ENCODE measurements at places on chromosomes 6 and 20.
A peak's percentile ranks its signal among the peaks of the same experiment; 100 is the strongest.

GRCh38 chr6:150183966-150184365 is 41.1 kb downstream of the PPP1R14C start:
- DNase-seq, result no peak

- no peak for DNase-seq
Measured at GRCh38 chr6:23176883-23177282, 607.5 kb downstream of the HDGFL1 start.

DNA sequence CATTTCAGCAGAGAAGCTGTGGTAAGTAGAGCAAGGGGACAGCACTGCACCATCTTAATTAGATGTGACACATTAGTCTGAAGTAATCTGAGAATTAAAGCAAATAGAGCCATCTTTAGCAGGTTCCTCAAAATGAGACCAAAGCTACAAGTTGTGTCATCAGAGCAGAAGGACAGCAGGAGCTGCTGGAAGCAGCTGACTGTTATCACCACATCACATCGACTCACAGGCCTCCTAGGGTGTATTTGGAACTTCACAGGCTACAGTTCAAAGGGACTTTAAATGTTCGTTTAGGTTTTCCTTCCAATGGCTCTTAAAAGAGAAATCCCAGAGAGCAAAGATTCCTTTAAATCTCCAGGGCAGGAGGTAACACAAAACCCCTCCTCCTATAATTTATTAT is 69.5 kb downstream of the LCA5 start:
- DNase-seq, result no peak

DNA sequence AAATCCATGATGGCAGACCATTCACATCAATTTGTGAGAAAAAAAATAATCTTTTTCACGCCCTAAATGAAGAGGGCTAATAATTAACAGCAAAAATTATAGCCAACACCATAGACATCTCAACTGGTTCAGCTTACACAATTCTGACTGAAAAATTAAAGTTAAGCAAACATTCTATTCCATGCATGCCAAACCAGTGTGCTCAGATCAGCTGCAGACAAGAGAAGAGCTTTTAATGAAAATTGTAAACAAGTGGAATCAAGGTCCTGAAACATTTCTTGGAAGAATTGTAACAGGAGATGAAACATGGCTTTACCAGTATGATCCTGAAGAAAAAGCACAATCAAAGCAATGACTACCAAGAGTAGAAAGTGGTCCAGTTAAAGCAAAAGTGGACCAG is 710.4 kb downstream of the EPHA7 start:
- DNase-seq, result no peak

GRCh38 chr20:17395729-17396128 is 135.4 kb downstream of the BFSP1 start:
- DNase-seq, result no peak

- DNase-seq, result no peak
Measured at GRCh38 chr6:145015739-145016558, 719.4 kb downstream of the EPM2A start.

DNA sequence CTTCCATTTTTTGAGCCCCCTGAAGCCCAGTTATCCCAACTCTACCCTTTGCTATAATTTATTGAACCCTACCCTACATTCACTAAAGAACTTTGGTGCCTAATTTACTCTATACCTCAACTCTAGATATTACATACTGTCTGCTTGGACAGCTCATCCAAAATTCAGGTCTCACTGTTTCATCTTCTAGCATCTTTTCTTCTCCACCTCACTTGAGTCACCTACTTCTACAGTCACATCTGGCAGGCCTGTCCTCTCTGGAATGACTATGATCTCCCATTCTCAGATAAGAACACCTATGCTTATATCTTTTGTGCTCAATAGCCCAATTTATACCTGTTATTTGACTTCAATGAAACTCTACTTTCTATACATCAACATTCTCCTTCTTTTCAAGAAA is 58.0 kb downstream of the SHPRH start:
- no peak for DNase-seq

GRCh38 chr20:9412309-9412708 is 102.1 kb upstream of the LAMP5 start:
- DNase-seq, result no peak

- no peak for DNase-seq
Measured at GRCh38 chr6:119296036-119297035, 53.2 kb downstream of the MAN1A1 start.

DNA sequence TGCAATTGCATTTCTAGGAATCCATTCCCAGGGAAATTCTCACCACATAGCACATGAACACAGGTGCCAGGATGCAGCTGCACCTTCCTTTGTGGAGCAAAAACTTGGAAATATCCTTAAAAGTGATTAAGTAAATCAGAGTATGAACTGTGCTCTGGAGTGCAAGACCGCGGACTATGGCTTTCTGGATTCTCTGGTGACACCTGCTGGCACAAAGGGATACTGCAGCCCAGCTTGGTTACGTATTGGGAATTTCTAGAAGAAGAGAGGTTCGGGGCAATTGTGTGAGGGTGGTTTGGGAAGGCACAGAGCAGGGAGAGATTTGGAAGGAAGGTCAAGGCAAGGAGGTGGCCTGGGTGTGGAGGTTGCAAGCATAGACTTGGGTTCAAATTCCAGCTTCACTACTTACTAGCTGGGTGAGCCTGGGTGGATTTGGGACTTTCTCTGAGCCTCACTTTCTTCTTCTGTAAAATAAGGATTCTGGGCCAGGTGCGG is 15.9 kb upstream of the PEDS1 start:
- DNase-seq, result peak; percentile 88

GRCh38 chr6:22079783-22080182 is 217.1 kb downstream of the PRL start:
- DNase-seq, result no peak

DNA sequence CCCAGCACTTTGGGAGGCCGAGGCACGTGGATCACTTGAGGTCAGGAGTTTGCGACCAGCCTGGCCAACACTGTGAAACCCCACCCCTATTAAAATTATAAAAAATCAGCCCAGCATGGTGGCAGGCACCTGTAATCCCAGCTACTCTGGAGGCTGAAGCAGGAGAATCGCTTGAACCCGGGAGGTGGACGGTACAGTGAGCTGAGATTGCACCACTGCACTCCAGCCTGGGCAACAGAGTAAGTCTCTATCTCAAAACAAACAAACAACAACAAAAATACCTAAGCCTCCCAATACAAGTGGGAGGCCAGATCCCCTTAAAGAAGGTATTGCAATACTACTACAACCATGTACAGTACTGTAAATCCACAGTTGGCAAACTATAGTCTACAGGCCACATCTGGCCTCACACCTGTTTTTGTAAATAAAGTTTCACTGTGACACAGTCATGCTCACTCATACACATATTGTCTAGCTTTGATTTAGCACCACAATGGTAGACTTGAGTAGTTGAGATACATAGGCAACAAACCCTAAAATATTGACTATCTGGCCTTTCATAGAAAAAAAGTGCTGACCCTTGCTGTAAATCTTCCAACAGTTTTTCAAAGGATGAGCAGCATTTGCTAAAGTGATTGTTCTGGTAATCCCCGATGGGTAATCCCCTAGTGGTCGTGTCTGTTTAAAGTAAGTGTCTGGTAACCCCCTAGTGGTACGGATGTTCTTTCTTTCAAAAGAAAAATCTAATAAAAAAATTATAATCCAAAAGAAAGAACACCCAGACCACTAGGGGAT is 202.0 kb downstream of the RNGTT start:
- DNase-seq, result no peak

DNA sequence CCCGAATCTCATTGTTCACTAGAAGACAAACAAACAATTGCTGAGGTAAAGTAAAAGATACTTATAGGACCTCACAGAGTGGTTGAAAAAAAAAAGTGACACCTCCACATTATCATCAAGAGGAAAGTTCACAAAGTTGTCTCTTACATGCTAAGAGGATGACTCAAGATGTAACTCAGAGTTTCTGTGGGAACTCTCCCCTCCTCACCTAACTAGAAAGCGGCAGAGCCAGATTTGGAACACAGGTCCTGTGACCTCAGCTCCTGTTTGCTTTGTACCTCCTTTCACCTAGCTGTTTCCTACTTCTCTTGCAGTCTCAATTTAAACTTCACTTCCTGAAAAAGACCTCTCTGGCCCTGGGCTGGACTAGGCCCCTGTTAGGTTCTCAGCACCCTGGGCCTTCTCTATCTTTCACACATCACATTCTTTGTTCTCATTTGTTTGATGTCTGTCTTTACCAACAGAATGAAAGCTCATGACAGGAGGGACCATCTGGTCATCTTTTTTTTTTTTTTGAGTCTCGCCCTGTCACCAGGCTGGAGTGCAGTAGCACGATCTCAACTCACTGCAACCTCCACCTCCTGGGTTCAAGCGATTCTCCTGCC is 60.8 kb downstream of the CD24 start:
- DNase-seq, result no peak

DNA sequence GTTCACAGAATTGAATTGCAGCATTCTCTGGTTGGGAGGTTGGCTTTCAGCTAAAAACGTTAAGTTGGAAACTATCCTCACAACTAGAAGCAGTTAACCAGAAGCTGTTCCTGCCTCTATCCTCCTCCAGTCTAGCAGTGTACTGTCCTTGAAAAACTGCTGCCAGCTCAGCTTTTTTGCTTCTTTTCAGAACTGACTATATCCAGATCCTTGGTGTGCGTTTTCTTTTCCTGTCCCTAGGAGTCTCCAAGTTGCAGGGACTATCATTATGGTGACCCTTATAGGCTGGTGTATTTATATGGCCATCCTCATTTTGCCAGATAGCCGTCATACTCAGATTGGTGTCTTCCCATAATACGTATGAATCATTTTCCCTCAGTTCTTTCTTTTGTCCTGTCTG is 5.5 kb downstream of the ITCH start:
- DNase-seq, result no peak

- DNase-seq, result no peak
Measured at GRCh38 chr6:110813338-110814101, 1.7 kb downstream of the CDK19 start.

GRCh38 chr20:21074605-21075336 is 31.4 kb downstream of the LINC00237 start:
- no peak for DNase-seq

- no peak for DNase-seq
Measured at GRCh38 chr6:147040121-147040910, 163.9 kb upstream of the STXBP5 start.

DNA sequence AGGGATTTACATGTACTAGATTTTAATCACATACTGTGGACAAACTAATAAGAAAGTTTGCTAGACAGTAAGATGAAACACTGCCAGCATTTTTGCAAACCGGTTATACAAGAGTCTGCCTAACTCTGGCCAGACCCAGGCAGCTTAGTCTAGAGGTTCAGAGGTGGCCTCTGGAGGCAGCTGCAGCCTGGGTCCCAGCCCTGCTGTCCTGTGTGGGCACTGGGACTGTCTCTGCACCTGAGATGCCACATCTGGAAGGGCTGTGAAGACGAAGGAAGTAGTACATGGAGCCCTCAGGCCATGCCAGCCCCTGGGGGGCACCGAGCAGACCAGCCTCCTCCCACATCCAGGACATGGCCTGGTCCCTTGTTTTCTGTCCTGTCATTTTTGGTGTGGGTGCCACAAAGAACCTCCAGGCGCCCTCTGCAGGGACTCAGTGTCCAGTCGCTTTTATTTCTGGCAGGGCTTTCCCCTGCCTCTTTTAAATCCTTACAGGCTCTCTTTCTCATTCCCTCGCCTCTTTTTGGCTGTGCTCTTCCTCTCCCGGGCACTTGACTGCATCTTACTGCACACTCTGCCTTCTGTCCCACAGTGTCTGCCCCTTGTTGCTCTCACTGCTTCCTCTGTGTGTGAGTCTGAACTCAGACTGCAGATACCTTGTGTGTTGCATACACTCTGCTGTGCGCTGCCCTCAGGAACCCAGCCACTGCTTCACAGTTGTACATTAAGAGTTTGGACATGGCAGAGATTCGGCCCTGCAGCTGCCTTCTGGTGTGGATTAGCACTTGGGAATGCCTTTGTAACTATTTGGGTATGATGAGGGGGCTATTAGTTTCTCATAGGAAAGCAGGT is 216.7 kb downstream of the ZDHHC14 start:
- peak; percentile 53 for DNase-seq

- DNase-seq, result no peak
Measured at GRCh38 chr6:24822696-24823095, 24.0 kb upstream of the ARMH2 start.

DNA sequence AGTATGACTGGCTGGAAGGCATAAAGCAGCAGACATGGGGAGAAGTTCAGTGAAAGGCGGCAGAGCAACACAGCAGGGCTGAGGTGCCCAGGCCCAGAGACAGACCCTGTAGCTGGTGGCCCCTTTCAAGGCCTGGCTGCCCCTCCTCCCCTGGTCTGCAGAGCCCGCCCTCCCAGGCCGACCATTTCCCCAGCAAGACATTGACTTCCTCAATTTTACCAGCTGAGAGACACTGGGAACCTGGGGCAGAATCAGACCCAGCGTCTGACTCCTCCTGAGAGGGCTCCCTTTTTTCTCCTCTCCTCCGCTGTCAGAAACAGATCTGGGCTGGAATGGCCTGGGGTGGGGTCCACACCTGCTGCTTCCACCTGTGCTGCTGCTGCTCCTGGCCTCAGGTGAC is at the start of gene TREML4:
TREML4 (plus strand) TSS at position 254 of the 400 bp plus-strand sequence; CDS start at position 333, 79 bp downstream.
- no peak for DNase-seq

- DNase-seq, result no peak
Measured at GRCh38 chr6:3297006-3297405, 38.3 kb downstream of the PSMG4 start.

DNA sequence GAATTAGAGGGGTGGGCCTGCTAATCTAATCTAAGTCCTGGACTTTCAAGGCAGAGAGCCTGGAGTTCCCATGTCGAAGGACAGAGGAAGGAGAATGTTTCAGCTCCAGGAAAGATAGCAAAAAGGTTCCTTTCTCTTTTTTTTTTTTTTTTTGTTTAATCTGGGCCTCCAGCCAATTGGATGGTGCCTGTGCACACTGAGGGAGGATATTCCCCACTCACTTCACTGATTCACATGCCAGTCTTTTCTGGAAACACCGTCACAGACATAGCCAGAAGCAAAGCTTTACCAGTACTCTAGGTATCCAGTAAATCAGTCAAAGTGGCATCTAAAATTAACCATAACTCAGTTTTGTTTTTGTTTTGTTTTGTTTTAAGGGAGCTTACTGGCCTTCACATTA is 721.1 kb downstream of the TENT5A start:
- no peak for DNase-seq

- DNase-seq, result no peak
Measured at GRCh38 chr6:157376241-157376640, 4.7 kb upstream of the ZDHHC14 start.

DNA sequence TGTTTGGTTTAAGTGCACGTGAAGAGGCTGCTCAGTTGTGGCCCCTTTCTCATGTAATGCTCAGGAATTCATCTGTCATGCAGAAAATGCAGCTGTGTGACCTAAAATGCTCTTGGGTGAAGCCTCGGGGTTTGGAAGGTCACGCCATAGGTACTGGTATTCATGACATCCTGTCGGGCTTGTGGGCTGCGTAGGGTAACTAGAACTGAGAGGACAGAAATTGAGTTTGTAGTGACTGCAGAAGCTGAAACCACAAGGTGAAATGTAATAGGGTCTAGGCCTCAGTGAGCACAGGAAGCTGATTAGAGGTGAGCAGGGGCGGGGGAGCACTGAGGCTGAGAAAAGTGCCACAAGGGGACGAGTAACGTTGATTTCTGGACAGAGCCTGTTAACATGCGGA is 128.8 kb downstream of the SOBP start:
- DNase-seq, result peak; percentile 51

- no peak for DNase-seq
Measured at GRCh38 chr6:55937951-55938690, 62.7 kb upstream of the BMP5 start.
